ENCODE measurements at places on chromosomes 5 and 9. TPM values are rescaled to one million over a fixed set of nuclear protein-coding genes. Genes with fewer than 3 reads are reported as not detected.
A peak's percentile ranks its signal among the peaks of the same experiment; 100 is the strongest.

Gene FOXD4L5
- 0.08 TPM for total RNA-seq

DNA sequence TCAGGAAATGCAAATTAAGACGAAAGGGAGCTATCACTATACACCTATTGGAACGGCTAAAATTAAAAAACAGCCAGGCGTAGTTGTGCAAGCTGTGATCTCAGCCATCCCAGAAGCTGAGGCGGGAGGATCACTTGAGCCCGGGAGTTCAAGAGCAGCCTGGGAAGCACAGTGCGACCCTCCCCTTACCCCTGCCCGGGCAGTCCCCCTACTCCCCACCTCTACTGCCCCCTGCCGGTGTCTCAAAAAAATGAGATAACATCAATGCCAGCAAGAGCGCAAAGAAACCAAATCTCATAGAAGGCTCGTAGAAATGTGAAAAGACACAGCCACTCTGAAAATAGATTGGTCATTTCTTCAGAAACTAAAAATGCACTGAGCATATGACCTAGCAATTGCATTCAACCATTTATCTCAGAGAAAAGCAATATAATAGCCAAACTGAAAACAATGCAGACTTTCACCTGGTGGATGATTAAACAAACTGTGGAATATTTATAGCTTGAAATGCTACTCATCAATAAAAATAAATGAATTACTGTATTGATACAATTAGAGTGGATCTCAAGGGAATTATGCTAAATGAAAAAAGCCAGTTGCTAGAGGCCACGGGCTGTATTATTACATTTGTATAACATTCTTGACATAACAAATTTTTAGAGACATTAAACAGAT, 20.6 kb downstream of the OR2V2 start:
- DNase-seq: no peak

Gene SLC6A19
- 0.73 TPM for total RNA-seq

- DNase-seq: no peak
Observed at GRCh38 chr9:123423311-123423640, 67.3 kb downstream of the CRB2 start.

DNA sequence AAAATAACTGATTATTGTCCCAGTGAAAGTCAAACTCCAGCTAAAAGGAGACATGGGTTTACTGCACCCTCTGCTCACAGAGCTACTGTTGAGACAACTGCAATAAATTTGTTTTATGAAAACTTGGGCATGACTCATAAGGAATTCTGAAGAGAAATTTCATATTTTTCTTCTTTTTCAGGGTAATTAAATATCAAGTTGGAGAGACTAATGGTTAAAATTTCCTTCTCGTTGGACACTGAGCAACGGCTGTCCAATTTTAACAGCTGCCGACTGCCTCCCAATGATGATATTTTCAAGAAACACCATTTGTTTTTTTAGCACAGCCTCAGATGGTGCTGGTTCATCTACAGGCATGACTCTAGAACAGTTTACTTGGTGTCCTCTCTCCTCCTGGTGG, 259.2 kb upstream of the RGMB start:
- no peak for DNase-seq

DNA sequence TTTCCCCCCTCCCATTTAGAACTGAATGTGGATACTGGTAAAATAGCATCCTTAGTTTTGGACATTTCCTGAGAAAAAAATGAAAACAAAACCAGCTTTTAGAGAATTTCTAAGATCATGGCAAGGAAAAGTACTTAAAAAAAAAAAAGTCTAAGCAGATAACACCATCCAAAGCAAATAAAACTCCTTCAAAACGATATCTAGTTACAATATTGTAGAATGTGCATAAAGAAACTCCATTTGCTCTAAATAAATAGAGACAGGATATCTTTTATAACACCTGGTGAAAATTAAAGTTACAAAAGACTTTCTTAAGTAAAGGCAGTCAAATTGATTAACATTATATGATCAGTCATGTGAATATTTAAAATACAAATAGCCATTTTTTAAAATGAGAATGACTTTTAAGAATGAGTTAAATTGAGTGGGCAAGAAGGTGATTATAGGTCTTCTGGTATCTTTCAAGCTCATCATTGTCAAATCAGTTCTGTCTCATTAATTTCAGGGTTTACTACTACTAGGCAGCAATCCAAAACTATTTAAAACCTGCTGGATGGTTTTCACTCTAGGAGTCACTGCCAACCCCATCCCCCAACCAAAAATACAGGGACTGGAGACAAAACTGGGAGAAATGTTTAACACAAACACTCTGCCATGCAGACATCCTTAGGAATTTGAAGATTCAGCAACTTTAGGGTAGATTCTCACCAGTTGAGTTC, 382.6 kb downstream of the ADGRV1 start:
- DNase-seq: no peak

DNA sequence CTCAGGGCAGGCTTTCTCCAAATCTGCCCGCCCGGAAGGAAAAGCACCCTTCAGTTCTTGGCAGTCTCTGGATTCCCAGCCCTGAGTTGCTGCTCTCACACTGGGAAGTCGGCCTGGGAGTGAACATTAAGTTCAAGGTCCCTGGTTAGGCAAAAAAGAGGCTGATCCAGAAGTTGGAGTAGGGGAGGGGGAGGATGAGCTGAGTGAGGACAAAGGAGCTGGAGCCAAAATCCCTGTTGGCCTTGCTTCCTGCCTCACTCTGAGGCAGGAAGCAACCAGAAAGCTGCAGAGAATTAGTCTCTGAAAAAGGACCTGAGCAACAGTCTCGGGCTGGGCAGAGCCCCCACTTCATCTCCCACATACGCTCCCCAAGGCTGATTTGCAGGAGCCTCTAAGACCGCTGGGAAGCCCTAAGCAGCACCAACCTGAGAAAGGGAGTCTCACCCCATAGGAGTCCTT, 15.0 kb upstream of the RPS14 start:
- peak; percentile 81 for DNase-seq

DNA sequence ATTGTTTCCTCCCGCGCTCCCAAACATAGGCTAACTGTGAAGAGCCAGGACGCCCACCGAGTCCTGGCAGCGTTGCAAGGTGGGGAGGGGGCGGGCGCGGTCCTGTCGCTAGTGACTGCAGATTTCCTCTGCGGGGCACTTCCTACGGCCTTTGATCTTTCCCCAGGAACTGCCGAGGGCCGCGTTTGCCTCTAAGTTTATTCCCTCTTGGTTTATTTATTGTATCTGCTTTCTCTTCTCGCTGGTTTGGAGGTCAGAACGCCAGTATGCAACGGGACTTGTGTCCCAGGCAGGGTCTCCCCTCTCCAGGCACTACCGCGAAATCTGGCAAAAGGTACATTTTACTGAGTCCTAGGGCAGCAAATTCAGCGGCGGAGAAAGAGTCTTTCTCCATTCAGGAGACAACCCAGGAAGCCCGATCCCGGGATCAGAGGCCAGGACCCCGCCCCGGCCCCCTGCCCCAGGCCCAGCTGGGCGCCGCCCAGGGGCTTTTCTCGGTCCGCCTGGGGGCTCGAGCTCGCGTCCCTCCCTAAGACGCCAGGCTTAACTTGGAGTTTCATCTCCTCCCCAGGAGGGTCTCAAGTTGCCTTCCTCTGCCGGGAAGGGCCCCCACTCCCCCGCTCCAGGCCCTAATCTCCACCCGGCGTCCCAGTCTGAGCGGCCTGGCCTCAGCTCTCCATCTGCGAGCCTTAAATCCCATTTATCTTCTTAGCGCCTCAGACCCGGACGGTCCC, 884 bp upstream of the EGFLAM start:
- DNase-seq: no peak

All from left lobe of liver (tissue), 2 donors.